Uterus (tissue), 4 donors: ENCODE measurements at places on chromosomes 1 and 21.

- DNase-seq, result peak; percentile 49
Observed at GRCh38 chr1:223771814-223772770, 59.8 kb downstream of the CAPN2 start.

DNA sequence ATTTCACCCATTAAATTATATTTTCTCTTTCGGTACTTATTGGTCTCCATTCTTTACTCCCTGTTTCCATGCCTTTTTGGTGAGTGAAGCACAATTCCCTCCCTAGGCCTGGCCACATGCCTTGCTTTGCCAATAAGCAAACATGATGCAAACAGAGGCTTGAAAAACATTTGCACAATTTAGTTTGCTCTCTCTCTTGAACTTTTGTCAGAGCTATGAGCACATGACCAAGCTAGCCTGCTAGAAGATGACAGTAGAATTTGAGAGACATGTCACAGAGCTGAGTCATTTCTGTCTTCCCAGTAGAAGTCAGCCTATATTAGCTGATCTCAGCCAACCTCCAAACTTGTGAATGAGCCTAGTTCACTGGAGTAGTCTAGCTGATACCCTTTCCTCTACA lies 24.6 kb downstream of the ANGPTL3 start:
- no peak for DNase-seq

DNA sequence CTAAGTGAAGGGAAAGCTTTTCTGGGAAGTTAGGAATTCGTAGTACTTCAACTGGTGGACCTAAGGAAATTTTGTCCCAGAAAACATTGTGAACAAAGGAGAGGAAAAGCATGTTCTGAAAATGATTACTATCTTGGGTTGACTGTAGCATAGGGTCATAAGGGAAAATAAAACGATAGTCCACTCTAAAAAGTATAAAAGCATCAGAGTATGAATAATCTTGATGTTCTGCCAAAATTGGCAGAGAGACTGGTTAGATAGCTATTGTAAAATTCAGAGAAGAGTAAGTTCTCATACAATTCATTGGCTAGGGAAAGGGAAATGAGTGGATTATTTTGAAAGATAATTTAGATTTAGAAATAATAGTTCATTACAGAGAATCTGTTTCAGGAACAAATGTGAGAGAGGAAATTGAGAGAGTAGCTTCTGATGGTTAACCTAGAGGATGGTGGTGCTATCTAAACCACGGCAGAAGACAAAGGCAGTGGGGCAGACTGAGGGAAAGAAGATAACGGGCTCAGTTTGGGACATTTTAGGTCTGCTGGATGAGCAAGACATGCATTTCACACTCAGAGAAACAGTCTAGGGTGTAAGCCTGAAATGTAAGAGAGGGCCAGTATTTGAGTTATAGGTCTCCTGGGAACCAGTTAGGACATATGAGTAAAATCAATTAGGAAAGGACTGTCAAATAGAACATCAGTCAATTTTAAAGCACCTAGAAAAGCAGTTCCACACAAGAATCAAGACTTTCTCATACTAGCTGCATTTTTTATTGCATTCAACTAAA lies 799.3 kb upstream of the CXADR start:
- DNase-seq, result no peak

- no peak for DNase-seq
Observed at GRCh38 chr21:41834926-41835663, 44.0 kb downstream of the PRDM15 start.

- DNase-seq, result no peak
Observed at GRCh38 chr1:5191470-5191869, 537.1 kb downstream of the AJAP1 start.

GRCh38 chr21:23574932-23575331 lies 2032.3 kb downstream of the MRPL39 start:
- DNase-seq, result no peak

GRCh38 chr1:44594353-44594752 lies 79.9 kb downstream of the TMEM53 start:
- no peak for DNase-seq

DNA sequence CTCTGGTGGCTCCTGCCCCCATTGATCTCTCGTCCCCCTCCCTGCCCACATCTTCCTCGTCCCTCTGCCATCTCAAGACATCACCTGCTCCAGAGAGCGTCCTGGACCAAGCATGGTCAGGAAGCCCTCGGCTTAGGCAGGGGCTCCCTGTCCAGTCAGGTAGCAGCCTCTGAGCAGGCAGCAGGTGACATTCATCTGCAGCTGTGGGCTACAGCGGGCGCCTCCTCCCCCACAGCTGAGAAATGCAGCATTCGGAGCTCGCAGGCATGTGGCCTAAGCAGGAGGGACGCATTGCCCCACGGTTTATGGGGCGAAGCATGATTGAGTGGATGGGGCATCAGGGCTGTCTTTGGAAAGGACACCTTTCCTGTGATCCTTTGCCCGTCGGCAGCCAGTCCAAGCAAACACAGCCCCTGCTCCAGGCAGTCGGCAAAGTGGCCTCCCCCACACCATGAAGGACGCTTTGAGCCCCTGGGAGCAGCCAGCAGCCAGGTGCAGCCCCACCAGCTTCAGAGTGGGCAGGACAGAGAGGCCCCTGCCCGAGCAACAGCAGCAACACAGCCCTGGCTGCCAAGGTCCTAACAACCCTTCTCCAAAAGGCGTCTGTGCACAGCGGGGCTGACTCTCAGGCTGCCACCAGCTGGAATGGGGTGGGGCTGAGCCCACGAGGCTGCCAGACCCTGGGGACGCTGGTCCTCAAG lies 234.1 kb upstream of the VAMP3 start:
- DNase-seq, result no peak

DNA sequence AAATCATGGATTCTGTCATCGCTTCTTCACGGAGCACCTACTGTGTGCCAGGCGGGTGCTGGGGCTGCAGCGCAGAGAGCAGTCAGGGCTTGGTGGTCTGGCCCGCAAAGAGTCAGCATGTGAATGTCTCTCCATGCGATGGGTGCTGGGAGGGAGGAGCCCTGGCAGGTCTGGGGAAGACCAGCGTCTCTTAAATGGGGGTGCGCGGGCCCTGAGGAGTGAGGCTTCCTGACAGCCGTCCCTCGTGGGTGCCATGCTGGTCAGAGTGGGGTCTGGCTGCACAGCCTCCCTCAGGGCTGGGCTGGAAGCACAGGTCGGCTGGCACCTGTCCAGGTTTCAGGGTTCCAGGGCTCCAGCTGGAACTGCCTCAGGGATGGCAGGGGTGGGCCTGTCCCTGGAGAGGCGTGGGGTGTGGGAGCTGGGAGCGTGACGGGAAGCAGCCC lies 18.5 kb downstream of the TP73 start:
- DNase-seq, result no peak

- no peak for DNase-seq
Observed at GRCh38 chr1:34749992-34750391, 4.9 kb upstream of the GJB5 start.

DNA sequence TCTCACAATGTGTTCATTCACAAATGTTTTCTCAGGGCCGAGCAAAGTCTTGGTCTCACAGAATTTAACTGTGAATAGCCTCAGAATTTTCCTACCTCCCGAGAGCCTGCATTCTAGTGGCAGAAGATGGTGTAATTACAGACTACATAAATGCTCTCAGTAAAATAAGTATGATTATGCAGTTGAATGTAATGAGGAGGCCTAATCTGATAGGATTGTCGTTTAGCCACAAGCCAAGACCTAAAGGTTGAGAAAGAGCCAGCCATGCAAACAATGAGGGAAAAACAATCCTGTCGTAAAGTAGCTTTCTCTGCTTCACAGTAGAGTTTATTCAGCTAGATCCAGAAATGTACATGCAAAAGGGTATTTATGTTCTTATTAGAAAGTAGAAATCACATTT lies 607.8 kb upstream of the B3GALT2 start:
- no peak for DNase-seq

- peak; percentile 25 for DNase-seq
Observed at GRCh38 chr21:46059195-46059594, 38.7 kb upstream of the COL6A2 start.

- DNase-seq, result no peak
Observed at GRCh38 chr1:151005729-151006319, 878 bp downstream of the MINDY1 start.

DNA sequence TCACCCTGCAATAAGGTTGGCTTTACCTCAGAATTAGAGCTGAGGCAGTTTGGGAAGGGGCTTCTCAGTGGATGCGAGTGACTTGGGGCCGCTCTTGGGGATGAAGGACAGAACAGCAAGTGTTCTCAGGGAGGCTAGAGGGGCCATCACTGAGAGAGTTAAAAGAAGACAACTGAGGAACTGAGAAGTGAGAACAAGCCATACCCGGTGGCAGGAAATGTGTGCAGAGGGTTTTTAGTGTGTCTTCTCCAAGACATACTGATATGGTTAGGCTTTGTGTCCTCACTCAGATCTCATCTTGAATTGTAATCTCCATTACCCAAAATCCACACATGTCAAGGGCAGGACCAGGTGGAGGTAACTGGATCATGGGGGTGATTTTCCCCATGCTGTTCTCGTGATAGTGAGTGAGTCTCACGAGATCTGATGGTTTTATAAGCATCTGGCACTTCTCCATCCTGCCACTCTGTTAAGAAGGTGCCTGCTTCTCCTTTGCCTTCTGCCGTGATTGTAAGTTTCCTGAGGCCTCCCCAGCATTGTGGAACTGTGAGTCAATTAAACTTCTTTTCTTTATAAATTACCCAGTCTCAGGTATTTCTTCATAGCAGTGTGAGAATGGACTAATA lies 75.8 kb downstream of the PCBP3 start:
- no peak for DNase-seq

DNA sequence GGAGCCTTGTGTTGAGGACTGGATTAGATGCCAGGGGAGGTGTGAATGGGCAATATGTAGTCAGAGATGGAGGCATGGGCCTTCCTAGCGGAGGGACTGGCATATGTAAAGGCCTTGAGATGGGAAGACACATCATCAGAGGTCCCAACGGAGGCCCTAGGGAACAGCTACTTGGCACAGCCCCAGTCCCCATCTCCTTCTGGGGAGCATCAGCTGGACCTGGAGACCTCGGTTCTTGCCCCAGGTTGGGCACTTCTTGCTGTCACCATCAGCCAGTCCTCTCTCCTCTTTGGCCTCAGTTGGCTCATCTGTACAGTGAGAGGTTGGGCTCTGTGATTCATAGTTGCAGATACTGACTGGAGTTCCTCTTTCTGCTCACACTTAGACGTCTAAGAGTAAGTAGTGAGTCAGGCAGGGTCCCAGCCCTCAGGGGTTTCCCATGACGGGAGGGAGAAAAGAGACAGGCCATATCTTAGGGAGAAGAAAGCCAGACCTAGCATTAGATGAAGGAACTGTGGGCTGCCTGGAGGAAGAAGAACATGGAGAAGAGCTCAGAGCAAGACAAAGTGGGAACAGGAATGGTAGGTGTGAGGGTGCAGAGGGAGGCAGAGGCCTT lies 3.4 kb upstream of the MARCKSL1 start:
- no peak for DNase-seq

- DNase-seq, result no peak
Observed at GRCh38 chr1:61605607-61606321, 119.2 kb downstream of the TM2D1 start.

DNA sequence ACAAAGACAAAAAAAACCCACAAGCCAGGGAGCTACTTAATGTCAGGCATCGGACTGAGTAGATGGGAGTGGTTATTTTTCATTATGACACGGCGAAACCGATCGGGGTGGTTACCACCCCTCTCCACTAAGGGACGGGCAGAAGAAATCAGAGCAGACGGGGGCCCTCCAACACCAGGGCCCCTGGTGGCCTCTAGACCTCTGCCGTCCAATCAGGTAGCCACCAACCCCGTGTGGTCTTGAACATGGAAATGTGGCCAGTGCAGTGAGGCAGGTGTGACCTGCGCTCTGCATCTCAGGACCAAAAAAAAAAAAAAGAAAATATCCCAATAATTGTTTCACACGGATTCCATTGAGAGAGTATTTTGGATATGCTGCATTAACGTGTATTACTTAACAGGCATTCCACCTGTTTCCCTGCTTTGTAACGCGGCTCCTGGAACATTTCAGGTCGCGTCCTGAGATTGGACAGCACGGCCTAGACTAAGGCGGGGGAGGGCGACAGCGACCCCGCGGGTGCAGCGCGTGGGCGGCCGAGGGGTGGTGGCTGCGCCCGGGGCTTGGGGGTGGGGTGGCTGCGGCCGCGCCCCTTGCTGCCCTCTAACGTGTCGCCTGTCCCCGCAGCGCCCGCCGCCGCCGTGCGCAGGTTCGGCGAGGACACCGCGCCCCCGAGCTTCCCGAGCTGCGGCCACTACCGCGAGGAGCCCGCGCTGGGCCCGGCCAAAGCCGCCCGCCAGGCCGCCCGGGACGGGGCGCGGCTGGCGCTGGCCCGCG lies 48.3 kb downstream of the SIM2 start:
- DNase-seq, result no peak

GRCh38 chr21:34554227-34554626 lies 42.2 kb upstream of the KCNE1 start:
- DNase-seq, result no peak

DNA sequence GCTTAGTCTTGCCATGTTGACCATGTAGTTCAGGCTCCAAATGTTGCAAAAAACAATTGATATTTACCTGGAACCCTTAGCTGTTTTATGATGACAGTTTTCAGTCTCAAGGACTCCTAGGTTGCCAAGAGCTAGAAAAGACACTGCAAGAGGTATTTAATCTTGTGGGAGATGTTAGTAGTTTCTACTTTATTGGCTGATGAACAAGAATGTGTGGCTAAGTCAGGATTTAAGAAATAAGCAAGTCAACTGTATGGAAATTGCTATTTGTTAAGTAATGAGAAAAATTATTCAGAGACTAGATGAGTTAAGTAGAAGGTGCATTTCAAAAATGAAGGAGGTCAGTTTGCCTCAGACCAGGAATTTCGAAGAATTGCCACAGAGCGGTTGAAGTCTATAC lies 639.7 kb upstream of the USP24 start:
- DNase-seq, result no peak

DNA sequence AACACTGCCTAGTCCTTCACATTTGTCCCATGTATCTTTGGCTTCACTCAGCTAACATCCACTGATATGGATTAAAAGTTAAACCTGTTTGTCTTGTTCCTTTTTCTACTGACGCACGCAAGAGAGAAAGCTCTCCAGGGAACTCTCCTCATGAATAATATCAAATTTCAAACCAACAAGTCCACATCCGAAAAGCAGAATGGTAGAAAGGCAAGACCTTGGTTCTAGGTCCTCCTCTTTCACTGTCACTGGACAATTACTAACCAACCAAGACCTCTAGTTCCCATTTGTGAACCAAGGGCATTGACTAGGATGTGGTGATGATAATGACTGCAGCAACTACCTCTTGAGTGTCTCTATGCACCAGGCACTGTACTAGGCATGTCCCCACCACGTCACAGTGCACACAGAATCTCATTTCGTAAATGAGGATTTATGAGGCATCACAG lies 8.4 kb downstream of the PLPP3 start:
- DNase-seq, result no peak

- DNase-seq, result no peak
Observed at GRCh38 chr21:41246808-41247207, 69.8 kb upstream of the FAM3B start.

DNA sequence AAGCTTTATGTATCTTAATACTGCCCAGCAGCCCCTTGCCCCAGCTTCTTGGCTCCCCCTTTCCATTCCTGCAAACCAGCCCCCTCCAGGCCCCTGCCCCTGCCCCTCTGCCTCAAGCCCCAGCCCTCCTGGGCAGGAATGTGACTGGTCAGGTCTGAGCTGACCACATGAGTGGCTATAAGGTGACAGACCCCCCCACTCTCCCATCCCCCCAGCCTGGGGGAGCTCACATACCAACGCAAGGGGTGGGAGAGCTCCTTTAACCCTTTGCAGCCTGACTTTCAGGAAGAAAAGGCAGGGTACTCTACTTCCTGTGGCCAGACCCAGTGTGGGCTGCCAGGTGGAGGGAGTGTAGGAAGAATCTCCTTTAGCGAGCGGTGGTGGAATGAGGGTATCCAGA lies 33.2 kb downstream of the AHDC1 start:
- no peak for DNase-seq

- no peak for DNase-seq
Observed at GRCh38 chr1:221712198-221712684, 29.6 kb downstream of the DUSP10 start.
